Activated naive CD4-positive, alpha-beta T cell (primary cell): ENCODE measurements at places on chromosomes 2 and 18.

DNA sequence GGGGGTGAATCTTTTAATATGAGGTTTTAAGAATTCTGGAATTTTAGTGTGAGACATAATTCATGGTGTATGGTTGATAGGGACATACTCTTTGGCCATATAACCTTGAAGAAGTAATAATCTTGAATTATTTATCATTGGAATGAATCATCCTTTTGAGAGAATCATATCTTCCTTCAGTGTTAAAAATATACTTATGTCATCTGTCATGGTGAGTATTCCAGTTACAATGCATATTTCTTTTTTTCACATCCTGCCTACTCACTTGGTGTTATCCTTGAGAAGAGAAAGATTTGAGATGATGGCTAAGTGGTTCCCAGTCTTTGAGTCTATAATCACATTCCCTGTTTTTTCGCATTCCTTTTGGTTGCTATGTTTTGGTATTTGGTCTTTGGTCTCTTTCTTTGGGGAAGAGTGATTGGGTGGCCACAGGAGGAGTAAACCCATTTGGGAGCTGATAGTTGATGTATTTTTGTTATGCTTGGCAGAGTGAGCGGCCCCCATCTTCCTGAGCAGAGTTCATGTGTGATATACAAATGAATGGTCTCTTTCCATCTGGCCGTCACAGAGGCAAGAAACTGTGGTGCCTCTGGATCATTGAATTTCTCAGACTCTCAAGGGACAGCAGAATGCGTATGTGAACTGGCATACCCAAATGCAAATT is 21.6 kb downstream of the ASAP2 start:
- no peak for DNase-seq

- no peak for DNase-seq
Measured at GRCh38 chr2:194383401-194383800, 1273.6 kb upstream of the SLC39A10 start.

DNA sequence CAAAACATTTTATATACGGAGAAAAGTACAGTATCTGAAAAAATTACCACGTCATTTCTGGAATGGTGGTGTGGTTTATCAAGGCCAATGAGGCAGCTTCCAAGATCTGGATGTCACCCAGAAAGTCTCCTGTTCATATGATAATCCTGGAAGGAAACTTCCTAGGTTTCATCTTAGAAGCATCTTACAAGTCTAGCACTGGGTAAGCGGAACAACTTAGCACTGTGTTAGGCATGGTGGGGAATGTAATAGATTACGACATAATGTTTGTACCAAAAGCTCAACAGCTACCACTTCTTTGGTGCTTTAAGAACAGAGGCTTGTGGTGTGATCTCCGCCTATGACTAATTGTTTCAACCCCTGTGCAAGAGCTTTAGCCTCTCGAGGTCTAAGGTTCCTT is 63.1 kb upstream of the LYPD1 start:
- DNase-seq: no peak

DNA sequence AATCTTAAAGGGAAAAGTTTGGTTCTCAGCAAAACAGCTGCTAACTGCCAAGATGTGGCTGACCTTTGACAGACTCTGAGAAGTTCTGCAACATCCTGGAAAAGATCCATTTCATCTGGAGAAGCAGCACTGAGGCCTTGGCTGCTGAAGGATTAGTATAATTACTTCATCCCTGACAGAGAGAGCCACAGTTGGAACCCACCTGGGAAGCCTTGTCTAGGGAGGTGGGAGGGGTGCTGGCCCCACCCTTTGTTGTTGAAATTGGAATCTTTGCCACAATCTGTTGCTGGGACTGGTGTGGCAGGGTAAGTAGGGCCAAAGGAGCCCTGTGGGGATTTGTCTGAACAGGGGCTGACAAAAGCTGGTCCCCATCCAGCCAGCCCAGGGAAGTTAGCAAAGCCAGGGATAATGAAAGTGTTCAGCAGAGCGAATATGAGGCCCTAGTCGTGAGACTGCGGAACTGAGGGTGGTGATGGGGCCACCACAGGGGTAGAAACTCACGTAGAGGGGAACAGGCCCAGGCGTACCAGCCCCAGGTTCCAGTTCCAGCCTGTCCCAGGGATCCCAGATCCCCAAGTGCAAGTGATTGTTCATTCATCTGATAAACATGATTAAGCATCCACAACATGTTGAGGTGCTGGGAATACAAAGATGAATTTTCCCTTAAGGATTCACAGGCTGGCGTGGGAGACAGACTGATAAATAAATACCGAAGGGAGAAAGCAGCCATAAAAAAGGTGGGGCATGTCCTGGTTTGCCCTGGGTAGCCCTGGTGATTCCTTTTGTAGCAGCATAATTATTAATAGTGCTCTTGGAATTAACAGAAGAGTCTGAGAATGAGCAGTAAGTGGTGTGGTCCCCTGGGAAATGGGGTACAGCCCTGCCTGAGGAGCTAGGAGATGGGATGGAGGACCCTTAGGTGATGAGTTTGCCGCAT is 60.0 kb downstream of the MYO1B start:
- DNase-seq: no peak

GRCh38 chr2:131016826-131017741 is 76.2 kb downstream of the FAM168B start:
- no peak for DNase-seq

- no peak for DNase-seq
Measured at GRCh38 chr2:144143294-144144151, 376.4 kb downstream of the ZEB2 start.

- DNase-seq: no peak
Measured at GRCh38 chr2:191050640-191050987, 36.6 kb upstream of the STAT1 start.

DNA sequence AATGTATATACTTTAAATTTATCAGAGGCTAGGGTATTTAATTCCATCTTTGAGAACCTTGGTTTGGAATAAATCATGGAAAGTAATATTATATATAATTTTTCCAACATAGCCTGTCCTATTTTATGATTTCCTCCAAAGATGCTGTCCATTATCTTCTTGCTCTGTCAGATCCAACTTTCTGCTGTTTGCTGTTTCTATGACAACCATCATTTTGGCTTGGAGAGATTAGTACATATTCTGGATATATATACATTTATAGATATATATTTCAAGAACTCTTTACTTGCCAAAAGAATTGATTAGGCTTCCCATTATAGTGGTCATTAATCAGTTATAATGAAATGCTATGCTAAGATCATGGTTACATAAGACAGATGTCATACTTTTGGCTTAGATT is 31.3 kb downstream of the CSRNP3 start:
- no peak for DNase-seq

DNA sequence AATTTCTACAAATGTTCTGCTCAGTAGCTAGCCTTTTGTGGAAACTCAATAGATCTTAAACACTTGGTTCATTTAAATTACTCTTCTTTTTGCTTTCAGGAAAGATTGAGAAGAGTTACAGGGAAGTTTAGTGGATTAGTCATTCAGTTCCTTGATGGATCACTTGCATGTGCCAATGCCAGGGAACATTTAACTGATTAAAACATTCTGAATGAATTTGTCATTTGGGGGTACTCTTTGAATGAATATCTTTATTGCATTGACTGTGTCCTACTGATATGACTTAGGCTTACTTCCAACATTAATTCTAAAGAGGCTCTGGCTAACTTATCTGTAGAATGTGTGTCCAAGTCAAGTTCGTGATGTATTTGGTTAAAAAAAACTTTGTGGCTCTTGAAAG is 199.8 kb downstream of the PLCL1 start:
- DNase-seq: no peak

DNA sequence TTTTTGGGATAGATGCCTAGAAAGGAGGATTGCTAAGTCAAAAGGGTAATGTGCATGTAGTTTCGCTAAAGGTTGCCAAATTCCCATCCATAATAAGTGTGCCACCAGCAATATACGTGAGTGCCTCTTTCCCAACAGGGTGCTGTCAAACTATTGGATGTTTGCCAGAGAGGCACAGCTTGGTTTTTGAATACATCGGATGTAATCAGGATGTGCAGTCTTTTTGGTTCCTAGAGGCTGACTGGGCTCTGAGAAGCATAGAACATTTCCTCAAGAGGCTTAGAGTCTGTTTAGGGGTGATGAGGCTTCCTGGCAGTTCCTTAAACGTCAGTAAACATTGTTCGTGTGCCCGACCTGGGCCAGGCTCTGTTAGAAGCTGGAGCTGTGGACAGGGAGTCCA is 28.0 kb downstream of the AGAP1 start:
- no peak for DNase-seq

GRCh38 chr2:125837611-125838010 is 818.3 kb upstream of the GYPC start:
- no peak for DNase-seq

- DNase-seq: no peak
Measured at GRCh38 chr2:26982102-26982742, 11.8 kb downstream of the MAPRE3 start.

DNA sequence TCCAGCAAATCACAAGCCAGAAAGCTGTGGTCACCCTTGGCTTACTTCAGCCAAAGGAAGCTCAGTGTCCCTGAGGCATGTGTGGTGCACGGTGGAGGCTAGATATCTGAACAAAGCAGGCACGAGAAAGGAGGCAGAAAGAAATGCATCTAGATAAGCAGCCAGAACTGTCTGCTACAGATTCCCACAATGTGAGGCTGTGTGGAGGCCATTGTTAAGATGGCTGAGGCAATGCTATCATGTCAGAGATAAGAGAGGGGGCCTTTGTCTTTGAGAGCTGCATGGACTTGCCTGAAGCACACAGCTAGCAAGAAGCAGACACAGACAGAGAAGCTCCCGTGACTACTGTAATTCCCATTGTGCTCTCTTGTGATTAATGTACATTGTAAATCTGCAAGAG is 110.5 kb upstream of the LYPD6 start:
- DNase-seq: no peak

DNA sequence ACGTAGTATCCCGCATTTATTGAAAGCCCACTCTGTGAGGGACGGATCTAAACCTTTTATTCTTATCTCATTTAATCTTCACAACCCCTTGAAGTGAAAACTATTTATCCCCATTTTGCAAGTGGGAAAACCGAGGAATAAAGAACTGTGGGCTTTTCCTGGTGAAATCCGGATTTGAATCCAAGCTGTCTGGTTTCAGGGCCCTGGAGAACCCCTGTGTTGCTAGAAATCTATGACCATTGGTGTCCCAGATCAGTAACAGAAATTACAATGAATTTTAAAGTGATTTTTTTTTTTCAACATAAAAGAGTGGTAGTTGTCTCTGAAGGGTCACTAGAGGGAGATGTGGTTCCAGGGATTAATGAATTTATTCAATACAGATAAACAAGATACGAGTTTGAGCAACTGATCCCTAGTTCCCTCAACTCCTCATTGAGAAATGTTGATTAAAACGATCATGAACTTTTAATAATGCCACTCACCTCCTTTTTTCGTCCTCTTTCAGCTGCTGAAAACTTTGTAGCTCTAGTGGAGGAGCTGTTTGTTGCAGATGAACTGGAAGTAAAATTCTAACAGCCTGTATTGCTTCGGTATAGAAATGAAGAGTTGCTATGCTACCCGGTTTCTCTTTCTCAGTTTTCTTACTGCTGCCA is 940 bp downstream of the XRCC5 start:
- no peak for DNase-seq

DNA sequence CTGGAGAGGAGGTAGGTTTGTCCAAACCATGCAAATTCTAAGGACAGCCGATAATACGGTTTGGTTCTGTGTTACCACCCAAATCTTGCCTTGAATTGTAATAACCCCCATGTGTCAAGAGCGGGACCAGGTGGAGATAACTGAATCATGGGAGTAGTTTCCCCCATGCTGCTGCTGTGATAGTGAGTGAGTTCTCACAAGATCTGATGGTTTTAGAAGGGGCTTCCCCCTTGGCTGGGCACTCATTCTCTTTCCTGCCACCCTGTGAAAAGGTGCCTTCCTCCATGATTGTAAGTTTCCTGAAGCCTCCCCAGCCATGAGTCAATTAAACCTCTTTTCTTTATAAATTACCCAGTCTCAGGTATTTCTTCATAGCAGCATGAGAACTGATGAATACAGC is 295.2 kb downstream of the NBAS start:
- no peak for DNase-seq

DNA sequence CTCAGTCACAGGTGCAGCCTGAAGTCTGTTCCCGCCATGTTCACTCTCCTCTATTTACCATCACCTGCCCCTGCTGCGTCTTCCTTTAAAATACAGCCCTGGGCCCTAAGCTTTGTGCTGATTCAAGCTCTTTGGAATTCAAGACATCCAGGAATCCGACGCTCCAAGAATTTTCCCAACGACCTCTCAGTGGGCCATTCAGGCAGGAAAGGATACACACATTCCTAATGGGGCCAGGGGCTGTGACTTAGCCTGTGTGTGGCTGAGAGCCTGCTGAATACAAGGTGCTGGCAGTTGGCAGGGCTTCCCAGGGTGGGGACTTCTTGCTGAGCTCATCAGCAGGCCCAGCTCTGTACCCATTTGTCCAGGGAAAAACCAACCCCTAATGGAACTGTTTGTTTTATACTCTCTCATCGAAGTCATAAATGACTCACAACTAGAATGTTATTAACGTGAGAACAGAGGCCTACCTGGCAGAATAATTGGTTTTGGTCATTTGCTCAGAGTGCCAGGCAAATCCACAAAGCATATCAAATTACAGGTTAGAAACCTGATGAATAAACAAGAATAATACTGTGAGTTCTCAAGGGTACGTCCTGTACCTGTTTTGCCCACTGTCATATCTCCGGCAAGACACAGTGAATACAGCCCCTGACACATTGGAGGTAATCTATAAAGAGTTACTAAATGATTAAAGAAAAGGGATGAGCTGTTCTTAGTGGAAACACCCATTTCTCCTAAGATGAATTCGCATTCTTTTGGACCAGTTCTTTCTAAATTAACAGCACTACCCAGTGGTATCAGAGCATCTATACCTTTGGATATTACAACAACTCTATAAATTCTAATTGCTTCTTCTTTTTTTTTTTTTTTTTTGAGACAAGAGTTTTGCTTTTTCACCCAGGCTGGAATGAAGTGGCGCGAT is 12.6 kb upstream of the KCMF1 start:
- no peak for DNase-seq

DNA sequence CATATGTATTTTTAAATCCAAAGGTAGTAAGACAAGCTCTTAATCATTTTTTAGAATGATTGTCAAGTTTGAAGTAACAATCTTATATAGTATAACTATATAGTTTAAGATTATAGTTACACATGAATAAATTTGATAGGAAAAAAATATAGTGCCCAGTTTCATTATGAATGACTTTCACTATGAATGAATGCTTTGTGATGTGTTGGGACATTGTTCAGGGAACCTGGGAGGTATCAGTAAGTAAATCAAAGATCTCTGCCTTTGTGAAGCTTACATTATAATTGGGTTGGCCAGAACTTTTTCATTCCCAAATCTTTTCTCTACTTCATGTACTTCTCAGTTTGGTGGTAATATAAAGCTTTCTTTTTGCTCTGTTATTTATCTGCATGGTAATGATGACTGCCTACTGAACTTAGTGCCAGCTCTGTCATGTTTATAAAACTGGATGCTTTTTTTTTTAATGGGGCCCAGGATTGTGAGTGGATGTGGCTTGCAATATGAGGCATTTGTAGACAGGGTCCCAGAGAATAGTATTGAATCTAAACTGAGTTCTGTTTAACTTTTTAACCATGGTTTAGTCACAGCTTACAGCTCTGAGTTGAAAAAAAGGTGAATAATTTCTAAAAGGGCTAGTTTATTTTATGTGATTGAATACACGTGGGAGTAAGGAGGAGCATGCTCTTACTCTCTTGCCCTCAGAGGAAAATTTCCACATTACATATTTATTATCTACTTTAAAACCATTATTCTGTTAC is 23.3 kb downstream of the GLS start:
- no peak for DNase-seq

- no peak for DNase-seq
Measured at GRCh38 chr2:205948883-205949282, 137.1 kb downstream of the INO80D start.
